PC-9 (cell line): ENCODE measurements at places on chromosomes 7 and 10. TPM values are rescaled to one million over a fixed set of nuclear protein-coding genes. Genes with fewer than 3 reads are reported as not detected.

DNA sequence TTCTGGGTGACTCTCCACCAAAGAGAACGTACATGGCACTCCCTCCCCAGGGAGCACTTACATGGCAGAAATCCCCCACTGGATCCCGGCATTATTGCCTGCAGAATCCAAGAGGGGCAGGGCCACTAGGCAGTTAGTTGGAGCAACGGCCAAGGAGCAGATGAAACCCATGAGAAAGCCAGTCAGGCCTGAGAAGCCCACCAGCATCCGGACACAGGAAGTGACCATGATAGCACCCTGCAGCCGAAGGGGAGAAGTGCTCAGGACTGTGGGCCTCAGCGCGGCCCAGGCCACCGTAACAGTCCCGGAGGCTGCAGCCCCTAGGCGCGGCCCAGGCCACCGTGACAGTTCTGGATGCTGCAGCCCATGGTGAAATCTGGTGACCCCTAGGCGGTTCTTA, 43.5 kb downstream of the STRA8 start:
- no peak for DNase-seq

DNA sequence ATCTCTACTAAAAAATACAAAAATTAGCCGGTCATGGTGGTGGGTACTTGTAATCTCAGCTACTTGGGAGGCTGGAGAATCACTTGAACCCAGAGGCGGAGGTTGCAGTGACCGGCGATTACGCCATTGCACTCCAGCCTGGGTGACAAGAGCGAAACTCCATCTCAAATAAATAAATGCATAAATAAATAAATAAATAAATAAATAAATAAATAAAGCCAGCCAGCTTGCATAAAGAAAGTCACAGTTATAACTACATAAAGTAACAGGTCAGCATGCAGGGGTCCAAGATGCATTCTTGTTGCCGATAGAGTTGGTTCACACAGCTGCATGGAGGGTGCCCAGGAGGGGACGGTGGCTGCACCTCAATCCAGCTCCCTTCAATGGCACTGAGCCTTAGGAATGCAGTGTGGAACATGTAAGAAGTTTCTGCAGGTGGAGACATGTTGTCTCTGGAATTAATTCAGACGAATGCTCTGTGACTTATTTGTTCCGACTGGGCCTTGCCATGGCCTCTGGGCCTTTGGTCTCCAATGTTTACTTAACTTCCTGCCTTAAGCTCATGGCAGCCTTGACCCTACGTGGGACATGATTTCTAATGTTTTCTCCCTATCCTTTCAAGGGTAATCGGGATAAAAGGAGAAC, 159.6 kb upstream of the PRKCQ start:
- DNase-seq = no peak

ADAM12 gene
- total RNA-seq = 15.6 and 16.8 TPM in 2 replicates

GRCh38 chr10:128843972-128844371, 623.1 kb upstream of the MGMT start:
- DNase-seq = no peak

IL2RA gene
- total RNA-seq = not detected in 2 replicates

DNA sequence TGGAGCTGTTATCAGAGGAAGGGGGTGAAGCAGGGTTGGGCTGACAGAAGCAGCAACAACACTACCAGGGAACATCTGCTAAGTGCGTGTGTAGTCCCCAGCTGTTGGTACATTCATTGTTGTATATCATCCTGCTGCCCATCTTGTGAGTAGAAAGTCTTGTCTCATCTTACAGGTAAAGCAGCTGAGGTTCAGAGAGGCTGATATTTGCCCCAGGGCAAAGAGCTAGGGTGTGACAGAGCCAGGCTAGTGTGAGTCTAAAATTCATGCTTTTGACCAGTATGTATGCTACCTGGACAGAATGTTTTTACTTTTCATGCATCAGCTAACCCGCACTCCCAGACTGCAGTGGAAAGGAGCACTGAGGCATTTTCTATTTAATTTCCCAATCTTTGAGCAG, 221.6 kb downstream of the STK31 start:
- DNase-seq = no peak

- no peak for DNase-seq
These were observed 145.4 kb downstream of the LRRC4 start for GRCh38 chr7:127885843-127886242.

ERVW-1 gene
- total RNA-seq = not detected in 2 replicates

DNA sequence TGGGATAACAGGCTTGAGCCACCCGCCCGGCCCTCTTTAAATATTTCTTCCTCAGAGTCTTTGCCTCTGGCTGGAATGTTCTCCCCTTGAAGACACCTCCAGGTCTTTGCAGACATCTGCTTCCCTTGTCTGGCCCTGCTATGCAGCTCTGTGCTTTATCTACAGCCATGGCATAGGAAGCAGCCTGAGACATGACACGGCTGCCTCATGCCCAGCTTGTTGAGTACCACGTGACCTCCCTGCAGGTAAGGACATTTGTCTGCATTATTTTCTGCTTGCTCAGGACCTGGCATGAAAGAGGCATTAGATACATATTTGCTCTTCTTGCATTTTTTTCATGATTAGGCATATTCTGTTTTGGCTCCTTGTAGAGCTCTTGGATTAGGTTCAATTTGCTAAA, 113.8 kb upstream of the KLF6 start:
- DNase-seq = peak; percentile 73

MRLN gene
- not detected in 2 replicates for total RNA-seq

- DNase-seq = no peak
These were observed 80.3 kb upstream of the SKAP2 start for GRCh38 chr7:26944501-26945358.

- DNase-seq = no peak
These were observed 181.7 kb downstream of the HECW1 start for GRCh38 chr7:43294080-43294630.

DNA sequence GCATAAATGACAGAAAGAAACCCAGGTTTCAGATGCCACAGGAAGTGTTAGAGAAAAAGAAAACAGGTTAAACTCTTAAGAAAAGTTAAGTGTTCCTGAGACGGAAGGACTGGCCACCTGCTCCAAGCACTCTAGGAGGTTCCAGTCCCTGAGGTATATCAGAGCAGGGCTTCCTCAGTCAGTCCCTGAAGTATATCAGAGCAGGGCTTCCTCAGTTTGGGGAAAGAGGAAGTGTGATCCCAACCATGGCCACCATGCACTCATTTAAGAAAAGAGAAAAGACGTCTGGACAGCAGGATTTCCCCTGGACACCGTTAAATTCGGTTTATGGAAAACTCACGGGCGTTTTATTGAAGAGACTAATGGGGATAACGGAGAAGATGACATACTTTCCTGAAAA, 133.4 kb upstream of the PFKP start:
- DNase-seq = no peak

GRCh38 chr7:30148951-30149459, 14.2 kb downstream of the MTURN start:
- peak; percentile 80 for DNase-seq

GRCh38 chr7:153258686-153259085, 499.1 kb downstream of the ACTR3B start:
- no peak for DNase-seq

HOXA1 gene
- 2.0 and 2.2 TPM in 2 replicates for total RNA-seq

GRCh38 chr7:76507723-76508406, 2.5 kb upstream of the UPK3B start:
- DNase-seq = peak; percentile 35

ASB10 gene
- total RNA-seq = not detected in 2 replicates

CALML3 gene
- total RNA-seq = not detected in 2 replicates

HKDC1 gene
- total RNA-seq = 173 and 178 TPM in 2 replicates

DNA sequence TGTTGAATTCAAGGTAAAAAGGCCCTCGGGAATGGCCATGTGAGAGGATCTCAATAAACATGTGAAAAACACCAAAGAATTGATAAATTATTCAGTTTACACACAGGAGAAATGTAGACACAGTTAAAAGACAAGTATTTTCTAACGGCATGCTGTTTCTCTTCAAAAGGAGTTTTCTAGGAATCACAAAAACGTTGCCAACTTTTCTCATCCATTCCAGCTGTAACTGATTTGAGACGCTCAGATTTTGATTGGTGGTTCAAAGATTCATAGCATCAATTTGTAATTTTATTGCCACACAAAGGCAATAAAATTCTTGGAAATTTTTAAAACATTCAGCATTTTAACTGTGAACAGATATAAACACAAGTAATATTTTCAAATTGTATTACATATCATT, 384.9 kb upstream of the PFKP start:
- no peak for DNase-seq

GRCh38 chr10:49152037-49152436, 18.2 kb upstream of the FAM170B start:
- DNase-seq = no peak

GRCh38 chr7:121000081-121000983, 11.8 kb downstream of the CPED1 start:
- DNase-seq = no peak

DNA sequence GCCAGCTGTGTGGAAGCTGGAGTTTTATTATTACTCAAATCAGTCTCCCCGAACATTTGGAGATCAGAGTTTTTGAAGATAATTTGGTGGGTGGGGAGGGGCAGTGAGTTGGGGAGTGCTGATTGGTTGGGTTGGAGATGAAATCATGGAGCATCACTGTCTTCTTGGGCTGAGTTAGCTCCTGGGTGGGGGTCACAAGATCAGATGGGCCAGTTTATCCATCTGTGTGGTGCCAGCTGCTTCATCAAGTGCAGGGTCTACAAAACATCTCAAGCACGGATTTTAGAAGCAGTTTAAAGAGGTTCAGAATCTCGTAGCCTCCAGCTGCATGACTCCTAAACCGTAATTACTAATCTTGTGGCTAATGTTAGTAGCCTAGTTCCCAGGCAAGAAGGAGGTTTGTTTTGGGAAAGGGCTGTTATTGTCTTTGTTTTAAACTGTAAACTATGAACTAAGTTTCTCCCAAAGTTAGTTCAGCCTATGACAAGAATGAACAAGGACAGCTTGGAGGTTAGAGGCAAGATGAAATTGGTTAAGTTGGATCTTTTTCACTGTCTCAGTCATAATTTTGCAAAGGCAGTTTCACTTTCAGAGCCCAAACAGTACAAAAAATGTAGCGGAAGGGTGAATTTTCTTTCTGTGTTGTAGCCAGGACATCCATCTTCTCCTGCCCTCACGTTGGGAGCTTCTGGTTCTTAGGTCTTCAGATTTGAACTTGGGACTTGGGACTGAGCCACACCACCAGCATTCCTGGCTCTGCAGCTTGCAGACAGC, 43.1 kb downstream of the KLF6 start:
- no peak for DNase-seq

DNA sequence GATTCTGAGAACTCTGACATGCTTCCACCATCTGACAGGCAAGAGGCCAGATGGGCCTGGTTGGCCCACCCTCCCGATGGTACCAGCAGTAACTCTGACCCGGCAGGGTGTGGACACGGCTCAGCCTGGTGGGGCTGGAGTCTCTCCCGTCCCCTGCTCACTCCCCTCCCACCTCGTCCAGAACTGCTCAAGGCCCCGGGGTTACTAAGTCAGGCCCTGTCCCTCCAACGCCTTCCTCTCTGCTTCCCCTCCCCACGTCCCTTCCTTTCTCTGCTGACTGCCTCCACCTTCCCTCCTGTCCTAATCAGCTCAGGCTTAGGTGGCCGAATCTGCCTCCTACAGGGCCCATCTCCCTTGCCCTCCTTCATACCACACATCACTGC, 12.5 kb downstream of the CALML5 start:
- DNase-seq = no peak

- DNase-seq = no peak
These were observed 53.9 kb upstream of the CREB5 start for GRCh38 chr7:28358423-28358868.

GRCh38 chr7:50477640-50478039, 27.5 kb upstream of the FIGNL1 start:
- no peak for DNase-seq

- no peak for DNase-seq
These were observed 506.9 kb downstream of the RPS24 start for GRCh38 chr10:78540355-78541076.
